ENCODE measurements at places on chromosomes 2 and 18.

DNA sequence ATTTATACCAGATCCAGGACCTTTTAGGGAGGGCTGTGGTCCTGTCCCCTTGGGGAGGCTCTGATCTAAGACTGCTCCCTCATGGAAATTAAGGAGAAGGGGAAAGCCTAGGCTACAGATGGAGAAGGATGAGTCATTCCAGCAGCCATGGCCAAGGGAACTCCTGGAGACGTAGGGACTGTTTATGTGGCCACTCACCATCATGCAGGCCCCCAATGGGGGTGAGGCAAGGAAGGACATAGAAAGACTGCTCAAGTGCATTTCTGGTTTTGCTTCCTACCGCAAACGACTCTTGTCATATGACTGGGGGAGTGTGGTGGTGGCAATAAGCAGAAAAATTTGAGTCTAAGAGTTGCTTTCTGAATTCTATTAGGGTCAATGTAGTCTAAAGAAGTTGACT is 54.0 kb upstream of the CYP1B1 start:
- DNase-seq = no peak

- DNase-seq = peak; percentile 10
Observed at GRCh38 chr2:210503001-210503623, 26.6 kb upstream of the LANCL1 start.

GRCh38 chr2:32877587-32878510 is 68.9 kb upstream of the LTBP1 start:
- no peak for DNase-seq

DNA sequence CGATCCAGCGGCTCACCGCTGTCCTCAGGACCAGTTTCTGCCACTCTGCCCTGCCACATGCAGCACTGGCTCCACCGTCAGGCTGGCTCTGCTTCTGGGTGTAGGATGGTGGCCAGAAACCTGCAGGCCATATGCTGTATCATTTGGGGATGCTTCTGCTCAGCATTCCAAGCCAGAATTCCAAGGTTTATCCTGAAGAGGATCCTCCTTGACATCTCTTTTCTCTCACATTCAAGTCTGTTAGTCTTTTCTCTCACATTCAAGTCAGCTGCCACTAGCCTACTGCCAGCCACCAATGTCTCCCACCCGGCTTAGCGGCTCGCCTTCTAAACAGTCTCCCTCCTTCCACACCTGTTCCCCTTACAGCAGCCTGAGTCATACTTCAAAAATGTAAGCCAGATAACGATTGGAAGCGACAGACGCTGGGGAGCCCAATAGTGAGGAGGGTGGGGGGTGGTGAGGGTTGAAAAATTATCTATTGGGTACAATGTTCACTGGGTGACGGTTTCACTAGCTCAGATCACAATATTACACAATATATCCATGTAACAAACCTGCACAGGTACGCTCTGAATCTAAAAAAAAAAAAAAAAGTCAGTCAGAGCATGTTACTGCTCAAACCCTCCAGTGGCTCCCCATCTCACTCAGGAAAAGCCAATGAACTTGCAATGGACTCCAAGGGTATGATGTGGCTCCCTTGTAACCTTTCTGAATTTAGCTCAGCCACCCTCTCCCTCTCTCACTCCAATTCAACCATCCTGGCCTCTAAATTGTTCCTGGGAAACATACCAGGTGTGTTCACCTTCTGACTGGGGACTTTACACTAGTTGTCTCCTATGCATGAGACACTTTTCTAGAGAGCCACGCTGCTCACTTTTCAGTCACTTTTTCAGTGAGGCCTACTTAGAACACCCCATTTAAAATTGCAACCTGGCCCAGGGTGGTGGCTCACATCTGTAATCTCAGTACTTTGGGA is 38.8 kb upstream of the SP3 start:
- DNase-seq = no peak

DNA sequence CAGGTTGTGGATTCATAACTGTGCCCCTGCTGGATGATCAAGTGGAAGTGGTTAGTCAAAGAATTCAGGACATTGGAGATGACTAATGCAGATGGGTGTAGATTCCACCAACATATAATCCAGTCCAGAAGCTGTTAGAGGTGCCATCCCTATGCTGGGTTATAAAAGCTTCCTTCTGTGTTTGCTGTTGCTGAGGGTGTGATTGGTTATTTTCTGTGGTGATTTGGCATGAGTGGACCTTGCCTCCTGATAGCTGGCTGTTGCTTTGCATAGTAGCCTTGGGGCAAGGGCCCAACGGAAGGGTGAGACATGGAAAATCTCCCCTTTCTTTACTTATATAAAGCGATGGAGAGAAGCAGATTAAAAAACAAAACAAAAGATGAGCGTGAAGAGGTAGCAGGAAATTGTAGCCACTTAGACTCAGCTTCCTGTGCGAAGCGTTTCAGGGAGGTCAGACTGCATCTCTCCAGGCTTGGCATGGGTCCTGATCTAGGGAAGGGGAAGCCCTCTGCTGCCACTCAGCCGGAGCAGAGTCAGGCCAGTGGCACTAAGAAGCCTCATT is 190.4 kb downstream of the FMNL2 start:
- DNase-seq = no peak

DNA sequence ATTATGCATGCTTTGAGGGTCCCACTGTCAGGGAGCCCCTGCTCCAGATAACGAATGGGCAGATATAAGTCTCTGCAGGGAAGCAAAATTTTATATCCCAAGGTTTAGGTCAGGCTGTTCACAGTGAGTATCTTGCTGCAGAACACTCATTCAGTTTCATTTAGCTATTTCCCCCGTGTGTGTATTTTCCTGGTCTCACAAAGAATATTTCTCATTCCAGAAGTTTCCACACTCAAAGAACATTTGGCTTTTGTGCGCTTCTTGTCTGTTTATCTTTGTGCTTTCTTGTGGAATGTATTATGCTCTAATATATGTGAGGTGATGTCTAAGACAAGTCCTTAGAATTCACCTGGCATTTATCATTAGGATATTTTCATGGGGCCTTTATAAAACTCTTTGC is 140.4 kb upstream of the MMADHC start:
- DNase-seq = no peak

GRCh38 chr18:53862921-53863320 is 361.5 kb downstream of the MBD2 start:
- no peak for DNase-seq

GRCh38 chr2:11397513-11397912 is 53.1 kb upstream of the ROCK2 start:
- DNase-seq = no peak

GRCh38 chr2:203246646-203247045 is 7.8 kb downstream of the CYP20A1 start:
- no peak for DNase-seq

GRCh38 chr2:223860809-223861738 is 23.7 kb upstream of the AP1S3 start:
- DNase-seq = no peak

GRCh38 chr2:240642061-240642805 is 17.0 kb downstream of the GPR35 start:
- no peak for DNase-seq

GRCh38 chr2:170122883-170123547 is 54.9 kb upstream of the MYO3B start:
- DNase-seq = no peak

GRCh38 chr2:67085146-67085545 is 312.0 kb upstream of the ETAA1 start:
- no peak for DNase-seq

DNA sequence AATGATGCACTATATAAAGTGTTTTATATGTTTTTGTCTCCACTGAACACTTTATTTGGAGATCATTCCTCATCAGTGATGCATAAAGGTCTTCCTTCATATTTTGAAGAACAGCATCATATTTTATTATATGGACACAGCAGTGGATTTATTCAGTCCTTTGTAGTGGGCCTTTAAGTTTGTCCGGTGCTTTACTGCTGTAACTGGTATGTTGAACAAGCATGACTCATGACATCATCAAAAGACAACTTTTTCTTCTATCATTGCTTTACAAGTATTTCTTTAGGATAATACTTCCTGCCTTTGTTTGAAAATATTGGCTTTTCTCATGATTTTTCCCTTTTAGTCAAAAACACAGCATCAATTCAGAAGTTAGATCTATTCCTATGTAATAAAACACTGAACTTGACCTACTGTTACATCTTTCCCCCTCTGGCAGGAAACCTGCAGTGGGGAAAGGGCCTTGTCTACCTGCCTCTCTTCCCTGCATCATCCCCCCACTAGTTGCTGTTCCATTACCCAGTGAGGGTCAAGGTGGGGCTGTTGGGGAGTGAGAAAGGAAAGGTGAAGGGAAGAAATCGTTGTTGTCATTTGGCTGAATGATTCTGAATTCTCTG is 241.2 kb downstream of the CYP26B1 start:
- no peak for DNase-seq

DNA sequence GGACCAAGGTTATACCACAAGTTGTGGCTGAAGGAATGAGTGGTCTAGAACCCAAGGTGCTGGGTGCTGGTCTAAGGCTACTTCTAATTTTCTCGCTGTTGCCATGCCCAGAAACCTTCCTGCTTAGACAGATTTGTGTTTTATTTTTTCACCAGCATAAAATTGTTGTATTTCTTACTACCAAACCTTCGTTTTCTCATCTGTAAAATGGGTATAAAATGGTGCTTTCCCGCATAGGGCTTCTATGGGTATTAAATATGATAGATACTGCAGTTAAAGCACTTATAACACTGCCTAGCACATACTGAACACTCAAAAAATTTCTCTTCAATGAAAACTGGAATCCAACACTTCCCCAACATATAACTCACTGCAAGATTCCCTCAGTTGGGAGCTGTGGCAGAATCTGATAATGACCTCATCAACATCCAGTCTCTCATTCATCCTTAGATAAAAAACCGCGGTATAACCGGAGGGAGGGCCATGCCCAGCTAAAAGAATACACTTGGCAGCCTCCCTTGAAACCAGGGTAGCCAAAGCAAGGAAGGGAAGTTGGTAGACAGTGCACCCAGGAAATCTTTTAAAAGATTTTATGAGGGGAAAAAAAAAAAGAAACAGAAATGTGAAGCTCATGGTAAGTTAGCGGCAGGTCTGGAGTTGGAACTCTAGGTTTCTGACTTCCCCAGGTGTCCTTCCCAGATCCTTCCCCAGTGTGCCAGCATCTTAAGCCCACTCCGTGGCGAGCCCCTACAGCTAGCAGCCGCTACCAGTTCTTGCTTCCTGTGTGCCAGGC is 1.2 kb downstream of the NEMP2 start:
- no peak for DNase-seq

DNA sequence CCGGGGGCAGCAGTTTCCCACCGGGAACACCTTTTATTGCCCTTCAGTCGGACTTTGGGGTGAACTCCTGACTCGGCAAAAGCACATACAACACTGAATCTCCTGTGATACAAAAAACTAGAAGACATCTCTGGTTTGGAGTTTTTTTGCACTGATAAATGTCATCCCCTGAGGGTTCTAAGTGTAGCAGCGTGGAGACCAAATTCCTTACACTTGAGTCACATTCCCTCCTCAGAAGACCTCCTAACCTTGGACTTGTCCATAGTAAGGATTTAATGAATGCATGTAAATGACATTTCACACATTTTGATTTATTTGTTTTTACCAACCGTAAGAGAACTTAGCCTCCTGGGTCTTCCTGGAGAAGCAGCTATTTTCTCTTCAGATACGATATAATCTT is 54.0 kb upstream of the GPR45 start:
- DNase-seq = no peak

DNA sequence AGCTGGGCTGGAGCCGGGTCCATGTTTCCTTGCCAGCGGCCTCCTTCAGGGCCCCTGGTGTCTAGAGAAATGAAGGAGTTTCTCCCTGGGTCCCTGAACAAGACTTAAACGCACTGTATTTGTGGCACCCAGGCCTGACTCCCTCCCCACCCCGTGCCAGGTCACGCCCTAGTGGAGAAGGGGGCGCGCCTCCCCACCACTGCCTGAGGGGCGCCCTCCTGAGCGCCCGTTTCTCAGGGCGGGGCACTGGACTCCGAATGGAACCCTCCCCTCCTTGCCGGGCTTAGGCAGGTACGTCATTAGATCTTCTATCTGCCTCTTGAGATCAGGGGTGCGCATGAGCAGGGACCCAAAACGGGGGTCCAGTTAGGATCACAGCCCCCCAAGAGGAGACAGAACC is 16.3 kb downstream of the ODC1 start:
- no peak for DNase-seq

DNA sequence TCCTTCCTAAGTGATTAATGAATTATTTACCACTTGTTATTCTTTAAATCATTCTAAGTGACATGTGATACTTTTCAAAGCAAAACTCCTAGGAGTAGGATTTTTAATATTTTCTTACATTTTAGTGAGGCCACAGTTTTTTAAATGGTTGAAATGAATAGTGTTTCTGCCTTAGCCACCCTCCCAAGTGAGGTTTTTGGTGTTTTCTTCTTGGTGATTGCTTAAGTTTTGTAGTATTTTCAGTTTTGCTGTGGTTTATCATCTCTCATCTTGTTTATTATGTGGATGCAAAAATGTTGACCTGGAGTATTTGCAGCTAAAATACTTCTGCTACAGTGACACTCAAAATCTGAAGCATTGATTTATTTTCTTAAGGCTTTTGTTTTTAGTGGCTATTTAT is 9.8 kb downstream of the AFTPH start:
- DNase-seq = no peak

- no peak for DNase-seq
Observed at GRCh38 chr2:131146231-131146630, 41.1 kb downstream of the PLEKHB2 start.

DNA sequence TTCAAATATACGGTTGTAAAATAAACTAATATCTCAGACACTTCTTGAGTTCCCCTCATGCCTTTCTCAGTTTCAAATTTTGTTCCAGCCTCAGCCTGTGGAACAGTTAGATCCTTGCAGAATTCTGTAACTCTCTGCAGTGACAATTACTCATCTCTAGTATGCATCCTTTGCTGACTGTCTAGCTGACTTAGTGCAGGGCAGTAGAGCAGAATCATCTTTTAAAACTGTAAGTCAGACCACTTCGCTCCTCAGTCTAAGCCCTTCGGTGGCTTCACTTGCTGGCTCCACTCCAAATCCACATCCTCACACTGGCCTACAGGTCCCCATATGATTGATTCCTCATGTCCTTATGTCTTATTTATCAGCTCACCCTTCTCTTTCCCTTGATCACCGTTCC is 164.1 kb upstream of the ZSWIM2 start:
- no peak for DNase-seq

GRCh38 chr2:188810586-188810985 is 163.6 kb upstream of the COL3A1 start:
- DNase-seq = no peak

Data from activated naive CD4-positive, alpha-beta T cell treated with Interleukin-2 at 50 U/mL for 16 hours (primary cell).